Activated T-cell treated with anti-CD3 and anti-CD28 coated beads, Interleukin-2, amount 50 U/mL, for 24 hours (primary cell): ENCODE measurements at places on chromosomes 7 and 10.

GRCh38 chr7:100510437-100511239, 26.9 kb downstream of the NYAP1 start:
- H3K27ac ChIP-seq: no peak overlapping the region
- H3K36me3 ChIP-seq: no peaks in the 10 kb centered on the region
- peaks cover 13% of the 10 kb centered on the region for H3K4me1 ChIP-seq
- H3K27me3 ChIP-seq: no peaks in the 10 kb centered on the region

GRCh38 chr7:150958597-150958996, 19.5 kb downstream of the KCNH2 start:
- DNase-seq: no peak
- no peaks in the 10 kb centered on the region for H3K36me3 ChIP-seq
- no peak overlapping the region for H3K27ac ChIP-seq
- peaks cover 54% of the 10 kb centered on the region for H3K27me3 ChIP-seq
- no peak overlapping the region for H3K4me3 ChIP-seq

DNA sequence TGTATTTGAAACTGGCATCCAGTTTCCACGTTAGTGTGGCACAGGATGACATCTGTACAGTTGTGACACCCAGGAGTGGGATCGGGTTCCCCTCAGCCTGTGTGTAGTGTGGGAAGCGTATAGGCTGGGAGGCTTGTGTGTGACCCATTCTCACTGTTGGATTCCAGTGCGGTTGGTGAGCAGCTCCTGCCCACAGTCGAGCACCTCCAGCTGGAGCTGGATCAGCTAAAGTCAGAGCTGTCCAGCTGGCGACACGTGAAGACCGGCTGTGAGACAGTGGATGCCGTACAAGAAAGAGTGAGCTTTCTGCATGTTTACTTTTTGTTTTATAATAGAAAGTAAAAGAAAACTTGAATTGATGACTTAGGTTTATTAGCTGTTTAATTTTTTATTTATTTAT, 18.7 kb upstream of the GET4 start:
- H3K4me1 ChIP-seq: peaks cover 2% of the 10 kb centered on the region
- peaks cover 94% of the 10 kb centered on the region for H3K36me3 ChIP-seq
- H3K4me3 ChIP-seq: no peak overlapping the region
- H3K27me3 ChIP-seq: no peaks in the 10 kb centered on the region
- no peak for DNase-seq

DNA sequence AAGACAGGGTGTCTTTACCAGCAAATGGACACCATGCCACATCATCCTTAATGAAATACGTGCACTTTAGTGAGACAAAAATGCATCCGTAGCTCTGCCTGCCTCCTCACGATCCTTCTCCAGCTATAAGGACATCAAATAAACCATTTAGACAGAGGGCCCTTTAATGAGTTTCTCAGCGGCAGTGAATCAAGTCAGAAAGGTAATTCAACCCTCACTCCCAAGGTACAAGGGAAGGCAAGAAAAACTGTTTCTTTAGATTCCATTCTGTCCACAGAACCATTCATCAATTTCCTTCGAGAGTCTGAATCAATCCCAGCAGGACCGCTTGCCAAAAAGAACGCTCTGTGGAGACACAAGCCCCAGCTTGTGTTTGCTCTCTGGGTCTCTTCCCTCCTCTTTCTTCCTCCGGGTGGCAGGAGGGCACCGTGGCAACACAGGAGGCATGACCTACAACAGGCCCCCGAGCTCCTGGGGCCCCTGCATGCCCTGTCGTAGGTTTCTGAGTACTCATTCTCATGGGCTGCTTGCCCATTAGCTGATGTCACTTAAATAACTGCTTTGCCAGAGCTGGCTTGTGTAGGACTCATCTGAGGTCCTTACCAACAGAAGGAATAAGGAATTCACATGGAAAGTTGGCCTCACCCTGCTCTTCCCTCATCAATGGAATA, 297.8 kb upstream of the PRKCQ start:
- H3K4me1 ChIP-seq: no peaks in the 10 kb centered on the region
- peaks cover 44% of the 10 kb centered on the region for H3K27me3 ChIP-seq
- no peak for DNase-seq
- H3K36me3 ChIP-seq: no peaks in the 10 kb centered on the region
- no peak overlapping the region for H3K4me3 ChIP-seq

GRCh38 chr7:81064426-81064825, 145.6 kb upstream of the SEMA3C start:
- H3K36me3 ChIP-seq: no peaks in the 10 kb centered on the region
- H3K4me3 ChIP-seq: no peak overlapping the region
- H3K27me3 ChIP-seq: no peaks in the 10 kb centered on the region
- DNase-seq: no peak

DNA sequence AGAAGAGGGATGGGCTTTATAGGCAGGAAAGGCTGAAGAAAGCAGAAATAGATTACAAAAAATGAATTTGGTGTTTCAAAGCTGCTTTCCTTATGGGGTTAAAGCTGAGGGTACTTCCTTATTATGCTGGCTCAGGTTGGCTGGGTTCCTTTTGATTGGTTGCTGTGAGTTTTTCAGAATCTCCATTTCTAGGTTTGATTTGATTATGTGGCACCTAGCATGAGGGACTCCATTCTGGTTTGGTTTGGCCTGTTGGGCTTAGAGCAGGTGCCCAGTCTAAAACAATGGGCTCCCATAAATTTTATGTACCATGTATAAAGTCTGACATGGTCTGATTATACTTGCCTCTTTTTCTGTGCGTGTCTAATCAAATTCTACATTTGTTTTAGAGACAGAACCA, 362.7 kb downstream of the CXCL12 start:
- H3K4me3 ChIP-seq: no peak overlapping the region
- no peaks in the 10 kb centered on the region for H3K4me1 ChIP-seq
- peaks cover 36% of the 10 kb centered on the region for H3K27me3 ChIP-seq
- DNase-seq: no peak

- DNase-seq: no peak
- H3K4me3 ChIP-seq: no peak overlapping the region
- H3K27ac ChIP-seq: no peak overlapping the region
- no peaks in the 10 kb centered on the region for H3K4me1 ChIP-seq
- H3K27me3 ChIP-seq: peaks cover 43% of the 10 kb centered on the region
Measured at GRCh38 chr10:116646502-116646901, 25.7 kb downstream of the PNLIPRP2 start.

GRCh38 chr10:63429281-63429680, 36.5 kb downstream of the JMJD1C start:
- DNase-seq: no peak
- H3K4me3 ChIP-seq: no peak overlapping the region
- peak overlapping the region; percentile 59 for H3K27ac ChIP-seq
- H3K4me1 ChIP-seq: peaks cover 42% of the 10 kb centered on the region

DNA sequence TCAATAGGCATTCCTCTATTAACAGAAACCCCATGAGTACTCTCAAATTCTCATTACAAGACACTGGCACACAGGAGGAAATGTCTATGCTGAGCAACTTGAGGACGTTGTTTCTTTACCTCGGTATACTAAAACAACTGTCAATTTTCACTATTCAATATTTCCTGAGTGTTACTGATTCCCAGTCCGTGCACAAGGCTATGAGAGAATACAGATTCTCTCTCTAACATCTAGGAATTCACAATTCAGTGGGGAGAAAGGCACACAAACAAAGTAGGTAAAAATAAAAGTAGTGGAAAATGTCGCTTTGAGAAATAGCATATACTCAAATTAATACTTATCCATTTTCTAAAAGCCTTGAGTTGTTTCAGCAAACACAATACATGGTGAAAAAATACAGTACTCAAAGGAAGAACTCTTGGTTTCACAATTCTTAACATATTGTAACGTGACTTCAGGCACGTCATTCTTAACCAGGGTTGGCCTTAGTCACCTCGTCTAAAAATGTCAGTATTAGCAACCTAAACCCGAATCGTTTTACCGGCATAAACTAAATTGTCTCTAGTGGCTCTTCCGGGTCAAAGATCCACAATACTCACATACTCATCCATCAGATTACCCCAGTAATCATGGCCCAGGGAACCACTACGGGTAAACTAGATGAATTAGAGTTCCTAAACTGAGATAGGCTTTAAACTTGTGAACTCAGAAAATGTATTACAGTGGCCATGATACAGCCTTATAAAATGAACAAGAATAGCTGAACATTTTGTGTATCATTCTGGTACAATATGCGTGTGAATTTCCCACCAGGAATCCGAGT, 1.5 kb downstream of the IPMK start:
- peaks cover 56% of the 10 kb centered on the region for H3K4me1 ChIP-seq
- H3K27ac ChIP-seq: peak overlapping the region; percentile 98
- H3K27me3 ChIP-seq: no peaks in the 10 kb centered on the region
- H3K4me3 ChIP-seq: peak overlapping the region; percentile 95

- H3K27ac ChIP-seq: no peak overlapping the region
- no peaks in the 10 kb centered on the region for H3K4me1 ChIP-seq
- DNase-seq: no peak
- H3K36me3 ChIP-seq: no peaks in the 10 kb centered on the region
Measured at GRCh38 chr10:34627741-34628140, 187.4 kb downstream of the PARD3 start.

- no peak overlapping the region for H3K4me3 ChIP-seq
- no peaks in the 10 kb centered on the region for H3K4me1 ChIP-seq
- no peaks in the 10 kb centered on the region for H3K27me3 ChIP-seq
- H3K36me3 ChIP-seq: no peaks in the 10 kb centered on the region
- H3K27ac ChIP-seq: no peak overlapping the region
Measured at GRCh38 chr10:36621346-36621745, 504.1 kb upstream of the ANKRD30A start.

- peaks cover 8% of the 10 kb centered on the region for H3K27me3 ChIP-seq
- H3K4me1 ChIP-seq: no peaks in the 10 kb centered on the region
- H3K4me3 ChIP-seq: no peak overlapping the region
- DNase-seq: no peak
- H3K27ac ChIP-seq: no peak overlapping the region
- no peaks in the 10 kb centered on the region for H3K36me3 ChIP-seq
Measured at GRCh38 chr10:34875061-34875460, 60.0 kb upstream of the PARD3 start.

- no peak overlapping the region for H3K27ac ChIP-seq
- H3K27me3 ChIP-seq: no peaks in the 10 kb centered on the region
- H3K4me3 ChIP-seq: no peak overlapping the region
- H3K36me3 ChIP-seq: no peaks in the 10 kb centered on the region
Measured at GRCh38 chr7:54242776-54243175, 299.4 kb upstream of the VSTM2A start.

- peaks cover 19% of the 10 kb centered on the region for H3K27me3 ChIP-seq
- H3K4me3 ChIP-seq: no peak within 1 kb of the TSS
- H3K27ac ChIP-seq: no peak within 1 kb of the TSS
- no peaks in the 10 kb centered on the region for H3K4me1 ChIP-seq
- H3K36me3 ChIP-seq: no peaks in the 10 kb centered on the region
Measured at GRCh38 chr7:16804674-16805439, at the start of gene AGR2. TSS of gene AGR2 (minus strand) at chr7:16804999. CDS start at chr7:16801796, 3,203 bp downstream.

- no peaks in the 10 kb centered on the region for H3K4me1 ChIP-seq
- peaks cover 9% of the 10 kb centered on the region for H3K27me3 ChIP-seq
- H3K4me3 ChIP-seq: no peak overlapping the region
- no peaks in the 10 kb centered on the region for H3K36me3 ChIP-seq
Measured at GRCh38 chr10:113278221-113278620, 274.6 kb upstream of the HABP2 start.

DNA sequence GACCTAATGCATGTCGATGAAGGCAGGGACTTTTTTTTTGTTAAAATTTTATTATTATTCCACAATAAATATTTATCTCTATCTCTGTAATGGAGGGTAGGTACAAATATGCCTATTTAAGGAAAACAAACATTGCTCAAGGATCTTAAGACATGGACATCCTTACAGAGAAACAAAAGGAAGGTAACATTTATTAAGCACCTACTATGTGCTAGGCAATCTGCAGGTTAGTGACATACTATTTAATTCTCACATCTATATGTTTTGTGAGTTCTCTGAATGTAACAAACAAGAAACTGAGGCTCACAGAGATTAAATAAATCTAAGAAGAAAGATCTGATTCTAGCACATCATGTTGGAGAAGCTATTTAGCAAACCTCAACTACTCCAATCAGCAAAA, 32.1 kb downstream of the LMOD2 start:
- no peaks in the 10 kb centered on the region for H3K4me1 ChIP-seq
- H3K27me3 ChIP-seq: no peaks in the 10 kb centered on the region
- no peak overlapping the region for H3K27ac ChIP-seq
- no peak overlapping the region for H3K4me3 ChIP-seq
- H3K36me3 ChIP-seq: peaks cover 76% of the 10 kb centered on the region
- DNase-seq: no peak

DNA sequence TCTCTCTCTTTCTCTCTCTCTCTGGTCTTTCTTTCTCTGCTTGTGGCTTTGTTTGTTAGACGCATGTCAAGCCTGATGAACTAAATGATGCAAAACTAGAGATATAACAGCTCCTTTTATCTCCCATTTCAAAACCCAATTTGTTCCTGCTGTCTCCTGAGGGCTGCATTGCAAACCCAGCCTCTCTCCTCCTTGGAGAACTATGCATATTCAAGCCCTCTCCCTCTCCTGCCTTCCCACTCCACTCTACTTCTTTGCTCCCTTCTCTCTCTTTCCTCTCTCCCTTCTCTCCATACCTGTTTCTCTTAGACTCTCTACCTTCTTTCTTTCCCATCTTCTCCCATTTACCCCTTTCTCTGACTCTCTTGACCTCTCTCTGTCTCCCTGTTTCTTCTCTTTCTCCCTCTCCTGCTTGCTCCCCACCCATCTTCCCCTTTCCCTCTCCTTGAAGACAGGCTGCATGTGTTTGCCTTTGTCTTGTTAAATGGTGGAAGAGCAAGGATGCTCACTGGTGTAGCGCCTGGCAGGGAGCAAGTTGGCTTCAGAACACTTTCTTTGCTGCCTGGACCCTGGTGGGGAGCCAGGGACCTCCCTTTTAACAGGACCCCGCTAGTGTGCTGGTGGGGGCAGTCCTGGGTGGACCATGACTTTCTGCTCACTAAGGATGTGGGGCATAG, 142.9 kb downstream of the CDH23 start:
- no peak for DNase-seq
- H3K4me3 ChIP-seq: no peak overlapping the region
- no peaks in the 10 kb centered on the region for H3K36me3 ChIP-seq
- no peaks in the 10 kb centered on the region for H3K27me3 ChIP-seq
- H3K27ac ChIP-seq: no peak overlapping the region
- peaks cover 9% of the 10 kb centered on the region for H3K4me1 ChIP-seq

- H3K27ac ChIP-seq: no peak overlapping the region
- H3K4me3 ChIP-seq: no peak overlapping the region
- DNase-seq: no peak
- H3K36me3 ChIP-seq: no peaks in the 10 kb centered on the region
Measured at GRCh38 chr7:129498021-129498420, 4.3 kb upstream of the SMKR1 start.

- H3K4me1 ChIP-seq: peaks cover 26% of the 10 kb centered on the region
- no peaks in the 10 kb centered on the region for H3K27me3 ChIP-seq
- no peak overlapping the region for H3K4me3 ChIP-seq
- no peaks in the 10 kb centered on the region for H3K36me3 ChIP-seq
- DNase-seq: peak; percentile 39
- H3K27ac ChIP-seq: peak overlapping the region; percentile 11
Measured at GRCh38 chr10:78972160-78972946, 96.4 kb upstream of the ZMIZ1 start.

- no peak for DNase-seq
- no peak overlapping the region for H3K27ac ChIP-seq
- no peaks in the 10 kb centered on the region for H3K36me3 ChIP-seq
- H3K27me3 ChIP-seq: peaks cover 27% of the 10 kb centered on the region
Measured at GRCh38 chr10:29191674-29192073, 97.2 kb upstream of the LYZL1 start.

- H3K27ac ChIP-seq: no peak overlapping the region
- H3K4me1 ChIP-seq: peaks cover 4% of the 10 kb centered on the region
- H3K27me3 ChIP-seq: no peaks in the 10 kb centered on the region
- H3K4me3 ChIP-seq: no peak overlapping the region
- H3K36me3 ChIP-seq: no peaks in the 10 kb centered on the region
Measured at GRCh38 chr7:76179686-76180085, 22.0 kb upstream of the SRRM3 start.
